ENCODE measurements at places on chromosomes 5 and 9.

GRCh38 chr5:151249281-151249680 is 3.7 kb upstream of the GM2A start:
- DNase-seq, result no peak

DNA sequence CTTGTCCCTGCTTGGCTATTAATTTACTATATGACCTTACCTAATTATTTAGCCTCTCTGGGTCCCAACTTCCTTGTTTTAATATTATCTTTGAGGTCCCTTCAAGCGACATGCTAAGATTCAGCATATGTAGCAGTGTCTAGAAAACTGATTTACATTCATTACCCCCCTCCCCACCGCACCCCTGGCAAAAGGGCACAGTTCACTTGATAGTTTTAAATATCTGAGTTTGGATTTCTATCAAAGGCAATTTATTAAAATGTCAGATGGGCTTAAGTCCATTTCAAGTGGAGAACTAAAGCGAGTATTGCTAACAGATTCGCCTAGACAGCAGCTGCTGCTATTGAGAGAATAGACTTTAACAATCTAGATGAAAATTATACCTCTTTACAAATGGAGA is 3.9 kb downstream of the CEMIP2 start:
- no peak for DNase-seq

DNA sequence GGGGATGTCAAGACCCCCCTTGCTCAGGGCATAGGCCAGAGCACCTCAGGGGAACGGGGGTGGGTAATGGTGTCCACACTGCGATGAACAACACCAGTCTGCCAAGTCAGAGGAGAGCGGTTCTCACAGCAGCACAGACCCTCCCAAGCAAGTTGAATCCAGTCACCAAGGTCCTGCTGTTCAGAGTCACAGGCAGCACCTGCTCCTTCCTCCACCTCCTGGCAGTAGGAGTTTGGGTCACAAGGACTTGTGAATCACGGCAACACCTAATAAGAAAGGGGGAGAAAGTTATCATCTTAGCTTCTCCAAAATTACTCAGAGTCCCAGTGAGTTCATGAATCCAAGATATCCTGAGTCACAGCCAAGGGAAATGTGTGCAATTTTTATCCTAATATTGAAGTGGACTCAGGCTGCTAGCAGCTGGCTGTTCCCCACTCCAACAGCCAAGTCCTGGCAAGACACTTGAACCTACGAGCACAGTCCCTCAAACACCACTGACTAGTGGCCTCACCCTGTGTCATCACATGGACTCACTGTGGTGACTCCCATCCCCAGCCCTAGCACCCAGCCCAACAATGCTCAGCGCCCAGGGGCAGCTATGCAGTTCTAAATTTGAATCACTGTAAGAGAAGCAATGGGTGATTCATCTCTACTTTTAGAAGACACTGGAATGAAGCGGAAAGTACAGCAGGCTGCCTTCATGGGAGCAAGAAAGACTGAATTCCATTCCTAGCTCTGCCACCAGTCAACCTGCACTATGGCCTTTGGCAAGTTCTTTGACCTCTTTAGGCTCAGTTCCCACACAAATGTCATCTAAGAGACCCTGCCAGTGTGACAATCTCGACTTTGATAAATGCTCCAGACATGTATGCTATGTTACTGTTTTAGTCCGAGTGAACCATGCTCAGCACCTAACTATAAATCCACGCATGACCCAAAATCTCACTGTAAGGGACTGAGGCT is 113.7 kb downstream of the KLHL3 start:
- peak; percentile 75 for DNase-seq

DNA sequence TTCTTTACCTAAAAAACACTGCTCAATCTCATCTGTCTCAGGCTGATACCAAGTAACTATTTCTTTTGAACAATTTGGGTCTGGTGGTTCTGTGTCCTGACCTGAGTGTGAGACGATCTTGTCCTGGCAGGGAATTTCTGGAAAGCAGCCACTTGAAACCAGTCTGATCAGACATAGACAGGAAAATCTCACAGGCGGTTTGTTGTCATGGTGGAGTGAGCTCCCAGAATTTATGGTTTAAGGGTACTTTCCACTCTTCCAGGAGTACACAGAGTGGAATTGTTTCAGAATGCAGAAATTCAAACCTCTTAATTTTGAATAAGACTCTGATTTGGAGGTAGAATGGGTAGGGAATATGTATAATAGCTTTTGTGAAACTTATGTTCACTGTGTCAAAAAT is 268.2 kb downstream of the ISL1 start:
- DNase-seq, result no peak

DNA sequence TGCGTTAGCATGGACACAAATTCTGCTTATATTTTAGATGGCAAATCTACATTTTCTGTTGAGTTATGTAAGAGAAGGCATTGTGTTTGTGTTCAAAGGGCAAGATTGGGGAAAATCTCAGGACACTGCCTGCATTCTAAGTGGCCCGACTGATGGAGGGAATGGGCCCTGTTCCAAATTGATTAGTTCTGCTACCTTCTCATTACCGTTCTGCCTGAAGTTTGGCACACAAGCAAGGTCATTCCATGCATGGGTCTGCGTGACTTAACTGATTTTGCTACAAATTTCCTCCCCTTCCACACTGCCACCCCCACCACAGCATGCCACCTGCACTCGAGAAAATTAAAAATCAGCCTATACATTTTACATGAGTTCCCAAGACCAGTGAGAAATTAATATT is 409.9 kb downstream of the BRINP1 start:
- DNase-seq, result no peak

DNA sequence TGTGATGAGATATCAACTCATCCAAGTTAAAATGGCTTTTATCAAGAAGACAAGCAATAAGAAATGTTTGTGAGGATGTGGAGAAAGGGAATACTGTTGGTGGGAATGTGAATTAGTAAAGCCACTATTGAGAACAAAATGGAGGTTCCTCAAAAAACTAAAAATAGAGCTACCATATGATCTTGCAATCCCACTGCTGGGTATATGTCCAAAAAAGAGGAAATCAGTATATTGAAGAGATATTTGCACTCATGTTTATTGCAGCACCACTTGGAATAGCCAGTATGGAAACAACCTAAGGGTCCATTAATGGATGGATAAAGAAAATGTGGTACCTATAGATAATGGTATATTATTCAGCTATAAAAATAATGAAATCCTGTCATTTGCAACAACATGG is 25.1 kb downstream of the PPIP5K2 start:
- DNase-seq, result no peak

DNA sequence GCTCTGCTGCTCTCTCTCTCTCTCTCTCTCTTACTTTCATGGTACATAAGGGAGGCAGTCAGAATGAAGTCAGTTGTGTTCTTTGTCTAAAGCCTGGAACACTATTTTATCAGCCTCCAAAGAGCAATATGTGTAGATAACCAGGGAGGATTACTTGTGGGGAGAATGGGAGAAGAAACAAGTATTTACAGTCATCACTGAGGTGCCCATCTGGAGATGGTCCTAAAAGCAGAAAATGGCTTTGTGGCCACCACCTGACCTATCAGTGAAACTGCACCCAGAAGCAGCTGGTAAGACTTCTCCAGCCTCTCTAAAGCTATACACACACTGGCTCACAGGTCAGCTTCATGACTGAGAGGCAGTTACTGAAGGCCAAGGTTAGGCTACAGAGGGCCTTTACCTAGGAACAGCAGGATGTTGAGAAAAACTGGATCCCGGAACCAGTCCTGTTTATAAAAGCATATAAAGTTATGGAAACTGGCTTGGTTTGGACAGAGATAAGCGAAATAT is 75.1 kb downstream of the MRPS27 start:
- peak; percentile 71 for DNase-seq

GRCh38 chr9:78470216-78470615 is 173.3 kb downstream of the PSAT1 start:
- no peak for DNase-seq

GRCh38 chr9:131237931-131238401 is 38.3 kb downstream of the FAM78A start:
- DNase-seq, result peak; percentile 90

DNA sequence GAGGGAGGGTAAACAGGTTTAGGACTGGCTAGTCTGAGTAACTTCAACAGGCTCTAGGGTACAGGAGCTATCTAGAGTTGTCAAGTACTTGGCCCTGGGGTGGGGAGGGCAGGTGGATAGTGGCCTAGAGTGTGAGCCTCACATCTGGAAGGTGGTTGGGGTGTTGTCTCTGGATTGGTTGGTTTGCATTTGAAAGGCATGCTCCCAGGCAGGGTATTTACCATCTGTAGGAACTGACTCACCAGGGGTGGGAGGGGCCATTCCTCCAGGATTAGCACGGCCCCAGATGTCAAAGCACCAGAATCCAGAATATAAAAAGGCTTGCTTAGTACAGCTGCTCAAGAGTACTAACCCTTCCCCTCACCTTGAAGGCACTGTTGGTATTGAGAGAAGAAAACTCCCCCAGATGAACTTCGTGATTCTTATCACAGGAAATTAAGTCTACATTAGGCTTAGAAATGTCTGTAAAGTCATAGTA is 193.3 kb downstream of the NTRK2 start:
- DNase-seq, result peak; percentile 67

- DNase-seq, result peak; percentile 66
Measured at GRCh38 chr5:68170826-68171558, 44.6 kb upstream of the PIK3R1 start.

GRCh38 chr5:67065237-67065636 is 131.4 kb downstream of the CD180 start:
- no peak for DNase-seq

- no peak for DNase-seq
Measured at GRCh38 chr5:107772418-107773310, 101.9 kb upstream of the EFNA5 start.

DNA sequence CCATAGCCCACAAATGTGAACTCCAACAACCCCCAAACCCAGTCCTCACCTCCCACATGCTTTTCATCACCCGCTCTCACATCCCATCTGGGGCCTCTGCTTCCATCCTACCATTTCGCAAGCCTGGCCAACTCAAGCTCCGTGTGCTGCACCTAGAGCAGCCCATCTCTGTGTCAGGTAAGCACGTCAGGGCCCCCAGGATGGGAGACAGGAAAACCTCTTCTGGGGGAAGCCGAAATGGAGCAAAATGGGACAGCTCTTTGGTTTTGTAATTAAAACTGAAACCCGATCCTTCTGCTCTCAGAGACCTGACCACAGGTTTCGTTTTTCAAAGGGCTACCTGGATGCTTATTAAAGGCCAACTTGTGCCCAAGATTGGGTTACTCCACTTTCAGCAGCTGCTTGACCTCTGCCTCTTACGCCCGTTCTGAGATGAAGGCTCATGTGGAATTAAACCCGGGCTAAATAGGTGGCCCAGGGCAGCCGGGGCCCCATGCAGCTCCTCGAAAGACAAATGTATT is 287.7 kb downstream of the SLIT3 start:
- no peak for DNase-seq

All from AG10803 (cell line).